Stomach (tissue), 19 donors: ENCODE measurements at places on chromosomes 6 and 20. TPM values are rescaled to one million over a fixed set of nuclear protein-coding genes. Genes with fewer than 3 reads are reported as not detected.

- DNase-seq: no peak
Measured at GRCh38 chr6:43968110-43968965, 158.9 kb downstream of the MRPL14 start.

DNA sequence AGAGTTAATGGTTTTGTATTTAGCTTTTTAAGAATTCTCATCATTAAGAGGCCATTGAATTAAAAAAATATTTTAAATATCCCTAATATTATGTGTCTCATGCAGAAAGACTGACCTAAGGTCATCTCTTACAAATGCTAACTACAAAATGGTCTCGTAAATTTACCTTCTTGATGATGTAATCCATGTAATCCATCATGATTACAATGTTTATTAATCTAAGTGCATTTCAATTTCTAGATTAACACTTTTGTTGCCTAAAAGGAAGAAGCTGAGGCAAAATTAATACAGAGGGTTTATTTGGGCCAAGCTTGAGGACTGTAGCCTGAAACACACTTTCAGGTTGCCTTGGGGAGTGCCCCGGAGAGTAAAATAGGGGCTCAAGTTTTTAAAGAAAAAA lies 18.4 kb downstream of the DUSP22 start:
- DNase-seq: no peak

DNA sequence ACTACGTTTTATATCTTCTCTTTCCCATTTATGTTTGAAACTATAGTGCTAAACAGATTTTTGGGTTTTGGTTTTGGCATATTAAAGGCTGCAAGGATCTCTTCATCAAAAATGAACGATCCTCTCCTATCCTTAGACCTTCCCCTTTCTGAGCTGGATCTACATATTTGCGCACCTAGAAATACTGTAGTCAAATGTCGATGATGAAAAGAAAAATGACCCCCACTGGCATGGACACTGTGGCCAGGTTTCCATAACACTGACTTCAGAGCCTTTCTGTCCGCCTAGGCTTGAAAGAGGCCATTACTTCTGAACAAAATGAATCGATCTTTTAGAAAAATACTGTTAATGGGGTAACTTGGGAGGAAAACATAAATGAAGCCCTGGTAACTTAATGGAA lies 5.8 kb downstream of the FLRT3 start:
- DNase-seq: peak; percentile 38

DNA sequence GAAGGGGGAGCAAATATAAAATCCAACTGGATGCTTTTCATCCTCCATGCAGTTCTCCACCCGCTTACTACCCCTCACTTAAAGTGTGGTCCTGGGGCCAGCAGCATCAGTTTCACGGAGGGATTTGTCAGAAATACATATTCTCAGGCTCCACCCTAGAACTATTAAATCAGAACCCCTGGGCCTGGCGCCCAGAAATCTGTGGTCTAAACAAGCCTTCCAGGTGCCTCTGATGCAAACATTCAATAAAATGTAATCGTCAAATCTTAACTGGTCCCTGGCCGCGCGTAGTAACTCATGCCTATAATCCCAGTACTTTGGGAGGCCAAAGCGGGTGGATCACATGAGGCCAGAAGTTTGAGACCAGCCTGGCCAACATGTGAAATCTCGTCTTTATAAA lies 47.7 kb downstream of the ATXN1 start:
- no peak for DNase-seq

- DNase-seq: peak; percentile 78
Measured at GRCh38 chr20:46022411-46023147, 6.4 kb upstream of the SLC12A5 start.

DNA sequence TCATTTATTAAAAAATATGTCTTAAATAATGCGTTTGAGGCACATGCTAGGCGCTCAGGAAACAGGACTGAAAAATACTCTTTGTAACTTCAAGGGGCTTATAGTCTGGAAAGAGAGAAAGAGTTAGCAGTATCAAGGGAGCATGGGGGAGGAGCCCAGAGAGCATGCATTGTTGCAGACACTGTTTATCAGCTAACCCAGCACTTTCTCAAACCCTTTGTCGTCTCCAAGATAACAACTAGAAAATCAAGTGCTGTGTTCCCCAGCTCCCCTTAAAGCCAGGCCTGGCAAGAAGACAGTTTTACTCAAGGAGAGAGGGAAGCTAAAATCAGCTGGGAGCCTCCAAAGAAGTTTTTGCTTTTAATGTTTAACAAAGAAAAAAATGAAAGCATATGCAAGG lies 98.4 kb downstream of the PERP start:
- no peak for DNase-seq

- DNase-seq: no peak
Measured at GRCh38 chr20:24814556-24815195, 134.4 kb upstream of the CST7 start.

DNA sequence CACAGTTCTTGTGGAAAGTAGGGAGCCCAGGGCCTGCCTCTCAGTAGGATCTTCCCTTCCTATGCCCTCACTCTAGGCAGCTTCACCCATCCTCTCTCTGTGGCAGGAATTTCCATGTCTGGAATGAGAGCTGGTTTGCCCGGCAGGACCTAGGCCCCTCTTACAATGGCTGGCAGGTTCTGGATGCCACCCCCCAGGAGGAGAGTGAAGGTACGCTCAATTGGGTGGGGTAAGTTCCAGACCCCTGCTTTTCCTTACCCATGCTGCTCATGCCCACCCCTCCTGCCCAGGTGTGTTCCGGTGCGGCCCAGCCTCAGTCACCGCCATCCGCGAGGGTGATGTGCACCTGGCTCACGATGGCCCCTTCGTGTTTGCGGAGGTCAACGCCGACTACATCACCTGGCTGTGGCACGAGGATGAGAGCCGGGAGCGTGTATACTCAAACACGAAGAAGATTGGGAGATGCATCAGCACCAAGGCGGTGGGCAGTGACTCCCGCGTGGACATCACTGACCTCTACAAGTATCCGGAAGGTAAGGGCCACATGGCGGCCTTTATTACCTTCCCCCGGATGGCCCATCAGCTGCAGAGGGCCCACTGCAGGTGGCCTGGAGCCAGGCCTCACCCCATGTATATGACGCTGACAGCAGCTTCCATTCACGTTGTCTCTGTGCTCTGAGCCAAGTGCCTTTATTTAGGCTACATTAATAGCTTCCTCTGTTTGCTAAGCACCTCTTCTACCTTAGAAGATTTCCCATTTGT lies 22.8 kb downstream of the TGM6 start:
- no peak for DNase-seq

DNA sequence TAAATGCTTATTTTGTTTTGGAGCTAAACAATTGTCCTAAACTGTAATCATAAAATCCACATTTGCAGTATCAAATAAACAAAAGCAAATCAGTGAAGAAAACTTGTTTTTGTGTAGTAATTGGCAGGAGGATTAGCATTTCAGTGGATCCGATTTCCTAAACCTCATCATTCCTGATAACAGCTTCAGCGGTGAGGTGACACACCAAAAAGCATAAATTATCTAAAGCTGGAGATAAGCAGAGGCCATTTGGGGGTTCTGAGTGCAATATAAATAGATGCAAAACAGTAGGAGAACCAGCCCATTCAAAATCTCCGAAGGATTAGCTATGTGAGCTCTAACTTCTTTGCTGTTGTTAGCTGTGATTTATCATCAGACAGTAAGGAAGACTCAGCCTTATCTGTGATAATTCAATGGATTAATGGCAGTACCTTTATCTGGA lies 235.8 kb downstream of the EPHA7 start:
- no peak for DNase-seq

GRCh38 chr6:33692760-33693158 lies 18.7 kb downstream of the UQCC2 start:
- DNase-seq: peak; percentile 54

DNA sequence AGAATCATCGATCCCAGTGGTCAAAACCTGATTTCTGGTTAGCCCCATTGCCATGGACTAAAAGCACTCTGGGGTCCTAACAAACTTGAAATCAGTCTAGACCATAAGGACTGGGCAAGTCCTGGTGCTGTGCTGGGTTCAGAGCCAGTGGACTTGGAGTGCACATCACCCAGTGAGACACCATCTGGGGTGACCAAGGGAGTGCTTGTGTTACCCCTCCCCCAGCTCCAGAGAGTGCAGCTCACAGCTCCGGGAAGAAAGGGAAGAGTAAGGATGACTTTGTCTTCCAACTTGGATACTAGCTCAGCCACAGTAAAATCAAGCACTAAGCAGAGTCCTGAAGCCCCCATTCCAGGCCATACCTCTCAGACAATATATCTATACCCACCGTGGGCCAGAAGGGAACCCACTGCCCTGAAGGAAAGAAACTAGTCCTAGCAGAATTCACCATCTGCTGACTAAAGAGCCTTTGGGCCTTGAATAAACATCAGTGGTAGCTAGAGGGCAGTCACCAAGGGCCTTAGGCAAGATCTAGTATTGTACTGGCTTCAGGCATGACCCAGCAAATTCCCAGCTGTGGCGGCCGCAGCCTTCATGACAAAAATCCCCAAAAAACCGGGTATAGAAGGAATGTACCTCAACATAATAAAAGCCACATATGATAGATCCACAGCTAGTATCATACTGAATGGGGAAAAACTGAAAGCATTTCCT lies 153.5 kb upstream of the OGFRL1 start:
- no peak for DNase-seq

DNA sequence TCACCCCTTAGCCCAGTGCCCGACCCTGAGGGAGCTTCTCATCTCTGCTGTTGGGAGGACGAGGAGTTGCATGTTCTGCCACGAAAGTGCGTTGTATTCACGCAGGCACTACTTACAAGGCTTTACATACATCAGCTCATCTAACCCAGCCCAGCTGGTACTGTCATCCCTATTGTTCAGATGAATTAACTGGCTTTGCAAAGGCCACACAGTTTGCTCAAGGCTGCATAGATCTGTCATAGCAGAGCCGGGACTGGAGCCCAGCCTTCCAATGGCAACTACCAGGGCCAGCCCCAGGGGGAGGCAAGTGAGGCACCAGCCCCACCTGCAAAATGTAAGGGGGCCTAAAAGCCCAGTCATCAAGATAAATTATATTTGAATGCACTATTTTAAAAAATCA lies 257.6 kb downstream of the NFATC2 start:
- no peak for DNase-seq

DNA sequence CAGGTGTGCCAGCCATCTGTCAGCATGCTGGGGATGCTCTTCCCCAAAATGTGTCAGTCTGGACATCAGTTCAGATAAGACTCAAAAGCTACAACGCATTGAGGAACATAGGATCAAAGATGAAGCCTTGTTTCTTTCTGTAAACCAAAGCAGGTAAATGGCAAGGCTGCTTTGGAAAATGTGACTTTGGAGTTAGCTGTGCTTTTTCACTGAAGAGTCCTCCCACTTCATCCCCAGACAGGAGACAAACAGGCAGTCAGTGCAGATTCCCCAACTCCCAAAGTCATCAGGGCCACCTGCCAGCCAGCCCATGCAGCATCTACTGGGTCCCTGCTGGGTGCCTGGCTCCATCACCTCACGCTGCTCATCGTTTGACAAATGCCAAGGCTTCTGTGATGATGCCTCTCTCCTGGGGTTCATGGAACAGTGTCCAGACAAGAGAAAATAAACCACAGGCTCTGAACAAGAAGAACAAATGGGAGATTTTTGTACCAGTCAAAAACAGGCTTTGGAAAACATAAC lies 205.0 kb upstream of the BTBD3 start:
- no peak for DNase-seq

DNA sequence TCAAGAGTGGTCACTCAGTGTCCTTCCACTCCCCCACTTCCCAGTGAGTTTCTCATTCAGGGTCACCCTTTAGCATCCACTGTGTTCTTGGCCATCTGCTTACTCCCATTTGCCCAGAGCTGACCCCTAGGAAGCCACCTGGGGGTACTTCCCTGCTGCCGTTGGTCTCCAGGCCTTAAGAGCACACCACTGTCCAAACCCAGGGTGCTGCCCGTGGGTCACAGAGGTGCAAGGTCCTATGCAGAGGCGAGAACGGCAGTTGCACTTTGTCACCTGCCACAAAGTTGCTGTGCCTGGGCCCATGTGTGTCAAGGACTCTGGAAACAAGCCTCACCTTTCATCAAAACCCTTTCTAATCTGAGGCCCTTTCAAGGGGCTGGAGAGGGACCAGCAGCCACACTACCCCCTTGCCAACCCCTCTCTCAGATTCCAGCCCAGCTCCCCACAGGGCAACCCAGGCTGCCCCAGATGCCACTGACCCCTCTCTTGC lies 191.1 kb downstream of the ZMYND8 start:
- DNase-seq: no peak

- no peak for DNase-seq
Measured at GRCh38 chr6:82169138-82169876, 78.2 kb downstream of the IBTK start.

GRCh38 chr6:113137426-113137825 lies 719.7 kb upstream of the MARCKS start:
- peak; percentile 57 for DNase-seq

DNA sequence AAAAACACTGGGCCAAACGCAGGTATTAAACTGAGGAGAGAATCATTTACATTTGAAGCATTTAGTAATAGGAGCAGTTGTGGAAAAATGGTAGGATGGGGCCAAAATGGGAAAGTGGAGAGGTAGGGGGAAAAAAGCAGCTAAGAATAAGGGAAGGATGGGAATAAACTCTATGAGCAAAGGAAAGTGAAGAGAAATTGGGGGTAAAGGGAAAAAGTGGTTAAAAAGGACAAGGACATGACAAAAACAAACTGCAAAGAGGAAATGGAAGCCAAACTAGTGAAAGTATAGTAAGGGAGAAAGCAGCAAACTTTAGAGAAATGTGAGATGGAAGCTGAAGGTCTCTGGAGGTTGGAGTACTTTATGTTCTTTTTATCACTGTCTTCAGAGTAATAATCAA lies 6.2 kb upstream of the ZSCAN16 start:
- DNase-seq: no peak

GRCh38 chr6:130810307-130811030 lies 16.7 kb upstream of the SMLR1 start:
- DNase-seq: peak; percentile 16

DNA sequence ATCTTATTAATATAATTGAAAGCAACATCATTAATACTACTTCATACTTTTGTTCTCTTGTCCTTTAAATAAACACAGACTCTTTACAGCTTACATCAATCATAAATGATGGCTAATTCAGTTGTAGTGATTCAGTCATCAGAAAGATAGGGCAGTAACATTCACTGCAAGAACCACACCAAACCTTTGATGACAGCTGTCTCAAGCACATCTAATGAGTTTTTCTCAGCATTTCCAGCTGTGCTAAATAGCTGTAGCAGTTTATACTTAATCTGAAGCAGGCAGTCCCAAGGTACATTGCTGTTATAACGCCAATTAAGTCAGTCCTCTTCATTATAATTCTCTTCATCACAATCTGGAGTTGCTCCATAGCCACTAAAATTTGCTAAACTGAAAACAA lies 45.7 kb downstream of the PREP start:
- no peak for DNase-seq

- no peak for DNase-seq
Measured at GRCh38 chr20:10430704-10431103, 3.3 kb downstream of the MKKS start.

GRCh38 chr6:3788408-3789017 lies 37.0 kb upstream of the PXDC1 start:
- DNase-seq: no peak

Gene LRP11
- total RNA-seq: 30.9 TPM

Gene TNNC2
- not detected for total RNA-seq

Gene VEGFA
- total RNA-seq: 438 TPM

Gene CNBD2
- 1.8 TPM for total RNA-seq

Gene SAMD3
- total RNA-seq: 3.5 TPM

Gene DPPA5
- not detected for total RNA-seq

Gene CALHM5
- 0.29 TPM for total RNA-seq

Gene SALL4
- total RNA-seq: under 0.01 TPM
